T-helper 17 cell (primary cell): ENCODE measurements at places on chromosomes 5 and 9.

DNA sequence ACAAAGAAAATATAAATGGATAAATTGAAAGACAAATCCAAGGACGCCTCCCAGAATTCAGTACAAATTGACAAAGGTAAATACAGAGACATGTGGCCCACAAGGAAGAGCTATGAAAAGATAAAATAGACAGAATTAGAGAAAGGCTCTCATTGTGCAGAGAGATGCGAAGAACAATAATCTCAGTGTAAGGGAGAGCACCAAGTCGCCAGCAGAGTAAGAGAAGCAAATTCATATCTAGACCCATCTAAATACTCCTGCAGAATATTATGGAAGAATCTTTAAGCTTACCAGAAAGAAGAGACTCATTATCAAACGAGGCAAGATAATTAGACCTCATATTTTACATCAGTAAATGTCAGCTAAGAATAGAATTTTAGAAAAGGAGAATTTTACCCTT lies 101.7 kb upstream of the ITGA1 start:
- no peak for DNase-seq

DNA sequence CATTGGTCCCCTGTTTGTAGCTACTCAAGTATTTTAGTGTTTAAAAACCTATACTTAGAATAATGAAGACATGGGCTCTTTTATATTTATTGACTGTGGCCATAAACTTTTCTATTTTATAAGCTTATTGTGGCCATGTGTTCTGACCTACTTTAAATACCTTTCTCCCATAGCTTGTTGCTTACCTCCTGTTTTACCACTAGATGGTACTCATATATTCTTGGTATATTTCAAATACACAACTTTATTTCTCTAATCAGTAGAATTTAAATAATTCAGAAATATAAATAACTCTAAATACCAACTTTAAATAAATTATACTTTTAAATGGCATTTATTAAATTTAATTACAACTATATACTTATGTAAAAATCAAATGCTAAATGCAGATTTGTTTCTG lies 498.0 kb downstream of the PRDM9 start:
- no peak for DNase-seq

DNA sequence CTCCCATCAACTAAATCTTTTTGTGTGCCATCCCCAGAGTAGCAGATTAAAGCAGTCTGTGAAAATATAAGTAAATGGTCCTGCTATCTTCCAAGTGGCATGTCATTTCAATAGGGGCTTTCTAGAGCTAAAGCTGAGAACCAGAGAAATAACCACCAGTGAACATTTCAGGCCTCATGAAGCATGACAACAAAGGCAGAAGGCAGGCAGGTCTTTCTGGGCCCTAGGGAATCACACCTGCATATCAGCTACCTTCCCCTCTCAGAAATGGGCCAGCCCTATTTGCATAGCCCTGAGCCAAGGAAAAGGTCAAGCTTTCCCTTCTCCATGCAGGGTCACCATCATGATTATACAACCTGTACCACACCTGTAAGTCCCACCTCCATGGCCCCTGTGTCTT lies 205.3 kb downstream of the DEPDC1B start:
- DNase-seq: no peak

DNA sequence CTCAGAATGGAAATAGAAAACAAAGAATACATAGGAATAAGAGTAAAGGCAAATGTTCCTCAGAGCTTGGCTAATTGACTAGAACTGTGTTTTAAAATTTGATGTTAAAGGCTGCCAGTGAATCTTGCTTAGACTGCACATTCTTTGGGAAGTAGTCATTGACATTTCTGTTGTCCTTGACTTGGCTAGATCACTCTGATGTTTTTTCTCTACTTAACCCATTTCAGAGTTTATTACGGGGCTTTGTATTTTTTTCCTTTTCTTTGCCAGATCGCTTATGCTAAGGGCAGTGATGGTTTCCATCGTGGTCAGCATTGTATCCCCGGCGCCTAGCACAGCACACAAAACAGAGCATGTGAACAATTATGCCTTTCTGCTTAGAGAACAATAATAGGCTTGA lies 1126.7 kb upstream of the CDH9 start:
- no peak for DNase-seq

- no peak for DNase-seq
These were observed 38.6 kb downstream of the MAT2B start for GRCh38 chr5:163544041-163544440.

DNA sequence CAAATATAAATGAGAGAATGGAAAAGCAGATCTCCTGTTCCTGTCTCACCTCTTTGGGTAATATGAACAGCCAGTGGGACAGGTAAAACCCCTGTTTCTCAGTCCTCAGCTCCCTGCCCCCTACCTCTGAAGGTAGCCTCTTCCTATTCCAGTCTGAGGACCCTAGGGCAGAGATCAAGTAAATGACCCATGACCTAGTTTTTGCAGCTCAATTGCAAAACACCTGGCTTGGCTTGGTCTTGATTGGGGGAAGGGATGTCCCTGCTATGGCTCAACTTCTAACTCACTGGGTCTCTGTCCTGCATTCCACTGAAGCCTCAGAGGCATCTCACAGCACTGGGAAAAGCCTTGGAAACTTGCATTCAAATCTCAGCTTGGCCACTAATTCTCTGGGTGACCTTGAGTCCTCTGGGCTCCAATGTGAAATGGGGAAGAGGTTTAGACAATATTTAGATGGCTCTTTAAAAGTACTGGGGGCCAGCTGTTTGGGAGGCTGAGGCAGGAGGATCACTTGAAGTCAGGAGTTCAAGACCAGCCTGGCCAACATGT lies 1.6 kb upstream of the GALT start:
- DNase-seq: no peak

- no peak for DNase-seq
These were observed 13.3 kb downstream of the ITGA2 start for GRCh38 chr5:53002491-53002890.

- no peak for DNase-seq
These were observed 457.3 kb upstream of the ARRDC3 start for GRCh38 chr5:91840412-91840811.

DNA sequence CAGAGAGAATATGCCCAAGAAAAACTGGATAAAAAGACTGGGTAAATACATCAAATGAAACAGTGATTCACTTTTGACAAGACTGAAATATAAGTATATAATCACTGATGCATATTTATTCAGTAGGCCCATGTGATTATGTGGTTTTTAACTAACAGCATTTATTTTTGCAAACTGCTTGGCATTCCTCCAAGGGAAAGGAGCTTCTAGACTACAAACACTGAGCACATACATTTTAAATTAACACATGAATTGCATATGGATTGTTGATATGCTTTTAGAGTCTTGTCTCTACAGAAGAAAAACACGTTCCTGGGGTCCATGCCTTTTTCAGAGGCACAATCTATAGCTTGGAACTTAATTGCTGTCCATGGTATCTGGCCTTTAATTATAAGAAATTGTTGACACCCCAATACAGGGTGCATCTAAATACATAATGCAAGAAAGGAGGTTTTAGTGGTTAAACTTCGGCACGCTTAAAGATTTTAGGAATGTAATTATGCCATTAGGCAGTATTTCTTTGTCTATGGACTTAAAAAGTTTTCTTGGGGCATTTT lies 6.9 kb upstream of the MEIKIN start:
- DNase-seq: no peak

DNA sequence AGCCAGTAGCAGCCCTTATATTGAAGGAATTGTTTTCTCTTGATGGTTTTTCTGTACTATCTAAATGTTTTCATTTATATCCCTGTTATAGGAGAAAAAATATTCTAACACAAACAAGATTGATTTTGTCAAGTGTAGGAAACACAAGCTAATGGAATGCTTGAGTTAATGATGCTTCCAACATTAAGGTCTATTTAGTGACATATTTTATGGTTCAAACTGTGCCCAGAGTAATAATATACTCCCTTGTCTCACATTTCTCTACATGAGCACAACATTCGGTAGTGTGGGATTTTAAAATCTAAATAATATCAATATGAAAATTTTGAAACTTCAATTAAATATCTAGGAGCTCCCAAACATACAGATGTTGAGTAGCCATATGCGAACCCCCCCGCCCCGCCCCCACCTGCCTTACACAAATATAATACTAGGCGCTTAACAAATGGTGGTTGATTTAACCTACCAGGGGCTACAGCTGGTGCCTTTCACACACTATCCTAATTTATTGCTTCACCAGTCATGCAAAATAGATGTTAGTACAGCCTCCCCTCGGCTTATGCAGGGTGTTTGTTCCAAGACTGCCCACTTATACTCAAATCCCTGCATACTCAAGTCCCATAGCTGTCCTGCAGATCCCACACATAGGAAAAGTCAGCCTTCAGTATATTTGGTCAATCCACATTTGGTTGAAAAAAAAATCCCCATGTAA lies 124.1 kb upstream of the ACO1 start:
- DNase-seq: no peak

GRCh38 chr5:133322743-133323142 lies 270.9 kb downstream of the HSPA4 start:
- no peak for DNase-seq

DNA sequence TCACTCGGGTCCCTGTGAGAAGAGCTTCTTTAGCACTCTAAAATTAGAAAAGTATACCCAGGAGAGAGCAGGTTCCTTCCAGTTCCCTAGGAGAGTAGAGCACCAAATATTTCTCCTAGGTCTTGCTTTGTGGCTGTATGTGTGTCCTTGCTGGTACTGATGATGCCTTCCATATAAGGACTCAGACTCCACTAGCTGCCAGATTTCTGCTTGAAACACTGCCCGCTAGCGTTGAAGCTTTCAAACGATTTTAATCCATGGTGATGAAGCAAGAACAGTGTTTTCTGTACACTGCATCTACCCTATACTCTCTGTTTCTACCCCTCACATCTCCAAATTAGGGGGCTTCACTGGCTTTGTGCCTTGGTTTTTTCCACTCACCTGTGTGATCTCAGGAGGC lies 2.4 kb upstream of the SMC2 start:
- no peak for DNase-seq

GRCh38 chr5:454936-455335 lies 12.0 kb downstream of the EXOC3 start:
- no peak for DNase-seq

DNA sequence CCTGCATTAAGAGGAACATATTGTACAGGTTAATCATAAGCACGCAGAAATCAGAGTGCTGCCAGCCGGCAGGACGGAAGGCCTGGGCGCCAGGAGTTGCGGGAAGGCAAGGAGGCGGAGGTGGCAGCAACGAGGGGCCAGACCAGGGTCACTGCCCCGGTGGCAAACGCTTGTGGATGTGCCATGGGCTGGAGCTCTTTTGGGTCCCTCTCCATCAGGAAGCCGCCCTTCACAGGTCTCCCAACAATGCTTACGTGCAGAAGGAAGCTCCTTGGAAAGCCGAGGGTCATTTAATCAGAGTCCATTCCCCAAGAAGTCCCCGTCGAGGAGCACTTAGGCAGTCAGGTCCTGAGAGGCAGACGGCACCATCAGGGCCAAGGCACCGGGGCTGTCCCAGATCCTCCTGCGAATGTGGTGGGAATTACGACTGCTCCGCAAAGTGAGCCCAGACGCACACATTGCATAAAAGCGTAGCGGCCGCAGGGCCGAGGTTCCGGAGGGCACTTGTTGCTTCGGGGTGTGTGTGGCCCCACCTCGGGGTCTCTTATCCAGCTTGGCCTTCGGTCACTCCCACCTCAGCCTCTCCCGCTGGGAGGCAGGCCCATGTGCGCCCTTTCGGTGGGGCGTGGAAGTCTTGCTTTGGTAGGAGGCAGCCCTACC lies 20.5 kb downstream of the MRPL36 start:
- no peak for DNase-seq

GRCh38 chr5:112374356-112374755 lies 44.7 kb downstream of the EPB41L4A start:
- no peak for DNase-seq

DNA sequence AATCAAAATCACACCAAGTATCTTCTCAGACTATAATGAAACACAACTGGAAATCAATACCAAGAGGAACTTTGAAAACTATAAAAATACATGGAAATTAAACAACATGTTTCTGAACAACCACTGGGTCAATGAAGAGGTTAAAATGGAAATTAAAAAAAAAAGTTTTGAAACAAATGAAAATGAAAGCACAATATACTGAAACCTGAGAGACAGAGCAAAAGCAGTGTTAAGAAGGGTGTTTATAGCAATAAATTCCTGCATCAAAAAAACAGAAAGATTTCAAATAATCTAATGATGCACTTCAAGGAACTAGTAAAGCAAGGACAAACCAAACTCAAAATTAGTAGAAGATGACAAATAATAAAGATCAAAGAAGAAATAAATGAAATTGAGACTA lies 92.0 kb downstream of the TMEM232 start:
- no peak for DNase-seq

- DNase-seq: no peak
These were observed 90.2 kb downstream of the SAXO1 start for GRCh38 chr9:18942801-18943200.

DNA sequence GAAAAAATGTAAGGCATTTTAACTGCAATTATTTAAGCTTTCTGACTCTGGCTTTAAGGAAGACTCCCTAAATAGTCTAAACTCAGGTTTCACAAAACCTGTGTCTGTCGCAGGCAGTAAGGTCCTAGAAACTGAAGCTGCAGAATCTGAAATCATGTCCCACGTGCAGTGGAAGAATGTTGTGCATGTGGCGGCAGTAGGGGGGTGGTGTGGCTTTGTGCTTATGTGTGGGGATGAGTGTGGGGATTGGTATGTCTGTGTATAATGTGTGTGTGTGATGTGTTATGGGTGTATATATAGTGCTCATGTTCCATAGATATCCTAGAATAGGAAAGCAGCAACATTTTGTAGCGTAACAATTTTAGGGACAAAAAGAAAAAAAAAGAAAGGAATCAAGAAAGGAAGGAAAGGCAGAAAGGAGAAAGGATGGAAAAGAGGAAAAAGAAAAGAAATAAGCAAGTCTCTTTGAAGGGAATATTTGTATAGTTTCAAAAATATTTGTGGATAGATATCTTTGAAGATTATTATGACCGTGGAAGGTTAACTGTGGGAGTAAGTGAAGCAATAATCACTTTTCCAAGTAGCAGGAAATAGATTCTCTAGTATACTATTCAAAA lies 6.6 kb downstream of the ANKDD1B start:
- no peak for DNase-seq

DNA sequence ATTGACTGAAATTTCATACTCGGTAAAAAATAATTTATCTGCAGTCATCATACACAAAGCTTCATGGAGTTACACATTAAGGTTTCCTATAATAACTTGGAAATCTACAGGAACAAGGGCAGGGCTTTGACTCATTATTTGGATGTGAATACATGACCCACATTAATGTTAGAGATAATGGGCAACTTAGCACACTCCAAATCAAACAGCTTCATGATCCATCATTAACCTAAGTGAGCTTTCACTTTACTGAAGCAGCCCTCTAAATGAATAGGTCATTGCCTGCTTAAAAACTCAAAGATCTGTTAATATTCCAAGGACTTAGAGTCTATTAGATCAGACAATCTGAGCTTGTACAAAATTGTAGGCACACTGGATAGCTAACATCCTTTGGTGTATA lies 9.0 kb downstream of the CDH12 start:
- no peak for DNase-seq
